ENCODE measurements at places on chromosomes 4 and X.

- DNase-seq: no peak
- no peaks in the 10 kb centered on the region for H3K4me1 ChIP-seq
- no peaks in the 10 kb centered on the region for H3K27me3 ChIP-seq
- no peak overlapping the region for H3K27ac ChIP-seq
- H3K4me3 ChIP-seq: no peak overlapping the region
- H3K36me3 ChIP-seq: no peaks in the 10 kb centered on the region
These were observed 162.7 kb upstream of the CPXCR1 start for GRCh38 chrX:88584283-88584682.

DNA sequence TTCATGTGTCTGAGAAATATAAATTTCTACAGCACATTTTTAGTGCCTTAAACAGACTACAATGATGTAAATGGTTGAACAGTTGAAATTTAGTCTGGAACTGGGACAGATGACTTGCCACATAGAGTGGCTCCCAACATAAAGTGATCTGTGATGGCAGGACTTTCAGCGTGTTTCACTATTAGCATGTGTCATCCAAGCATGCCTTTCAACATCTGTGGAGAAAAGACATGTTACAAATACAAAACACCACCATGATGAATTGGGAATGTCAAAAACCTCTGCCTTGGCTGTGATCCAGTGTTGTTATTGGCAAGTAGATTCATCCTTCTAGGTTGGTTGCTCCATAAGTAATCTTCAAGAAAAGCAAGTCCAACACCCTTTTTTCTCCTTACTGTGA, 348.7 kb downstream of the MAPK10 start:
- H3K27me3 ChIP-seq: no peaks in the 10 kb centered on the region
- DNase-seq: no peak
- peaks cover 15% of the 10 kb centered on the region for H3K4me1 ChIP-seq
- H3K36me3 ChIP-seq: no peaks in the 10 kb centered on the region
- no peak overlapping the region for H3K27ac ChIP-seq

DNA sequence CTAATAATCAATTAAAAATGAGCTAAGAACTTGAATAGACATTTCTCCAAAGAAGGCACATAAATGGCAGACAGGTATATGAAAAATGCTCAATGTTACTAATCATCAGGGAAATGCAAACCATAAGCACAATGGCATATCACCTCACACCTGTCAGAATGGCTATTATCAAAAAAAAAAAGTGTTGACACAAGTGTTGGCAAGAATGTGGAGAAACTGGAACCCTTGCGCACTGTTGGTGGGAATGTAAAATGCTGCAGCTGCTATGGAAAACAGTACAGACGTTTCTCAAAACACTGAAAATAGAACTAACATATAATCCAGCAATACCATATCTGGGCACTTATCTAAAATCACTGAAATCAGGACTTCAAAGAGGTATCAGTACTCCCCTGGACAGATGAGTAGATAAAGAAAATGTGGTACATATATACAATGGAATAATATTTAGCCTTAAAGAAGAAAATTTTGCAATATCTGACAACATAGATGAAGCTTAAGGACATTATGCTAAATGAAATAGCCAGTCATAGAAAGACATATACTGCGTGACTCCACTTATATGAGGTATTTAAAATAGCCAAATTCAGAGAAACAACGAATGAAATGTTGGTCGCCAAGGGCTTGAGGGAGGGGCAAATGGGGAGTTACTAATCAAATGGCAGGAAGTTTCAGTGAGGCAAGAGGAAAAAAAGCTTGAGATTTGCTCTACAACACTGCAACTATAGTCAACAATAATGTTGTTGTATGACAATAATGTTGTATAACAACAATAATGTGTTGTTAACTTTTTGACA, 175.5 kb downstream of the WDFY3 start:
- no peak overlapping the region for H3K27ac ChIP-seq
- no peak for DNase-seq
- H3K27me3 ChIP-seq: no peaks in the 10 kb centered on the region
- no peaks in the 10 kb centered on the region for H3K4me1 ChIP-seq
- no peaks in the 10 kb centered on the region for H3K36me3 ChIP-seq

DNA sequence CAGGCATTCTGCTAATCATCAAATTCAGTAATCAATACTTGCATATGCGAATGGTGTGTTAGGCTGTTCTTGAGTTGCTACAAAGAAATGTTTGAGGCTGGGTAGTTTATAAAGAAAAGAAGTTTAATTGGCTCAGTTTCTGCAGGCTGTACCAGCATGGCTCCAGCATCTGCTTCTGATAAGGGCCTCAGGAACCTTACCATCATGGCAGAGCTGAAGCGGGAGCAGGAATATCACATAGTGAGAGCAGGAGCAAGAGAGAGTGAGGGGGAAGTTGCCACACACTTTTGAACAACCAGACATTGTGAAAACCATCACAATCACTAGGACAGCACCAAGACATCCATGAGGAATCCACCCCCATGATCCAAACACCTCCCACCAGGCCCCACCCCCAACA, 344.7 kb upstream of the FAM241A start:
- H3K4me1 ChIP-seq: no peaks in the 10 kb centered on the region
- no peak overlapping the region for H3K27ac ChIP-seq
- no peaks in the 10 kb centered on the region for H3K27me3 ChIP-seq
- no peak for DNase-seq

GRCh38 chrX:140091125-140091886, 126.0 kb upstream of the CXorf66 start:
- DNase-seq: peak; percentile 22
- H3K27me3 ChIP-seq: peaks cover 14% of the 10 kb centered on the region
- peaks cover 8% of the 10 kb centered on the region for H3K4me1 ChIP-seq
- H3K27ac ChIP-seq: no peak overlapping the region
- no peaks in the 10 kb centered on the region for H3K36me3 ChIP-seq

DNA sequence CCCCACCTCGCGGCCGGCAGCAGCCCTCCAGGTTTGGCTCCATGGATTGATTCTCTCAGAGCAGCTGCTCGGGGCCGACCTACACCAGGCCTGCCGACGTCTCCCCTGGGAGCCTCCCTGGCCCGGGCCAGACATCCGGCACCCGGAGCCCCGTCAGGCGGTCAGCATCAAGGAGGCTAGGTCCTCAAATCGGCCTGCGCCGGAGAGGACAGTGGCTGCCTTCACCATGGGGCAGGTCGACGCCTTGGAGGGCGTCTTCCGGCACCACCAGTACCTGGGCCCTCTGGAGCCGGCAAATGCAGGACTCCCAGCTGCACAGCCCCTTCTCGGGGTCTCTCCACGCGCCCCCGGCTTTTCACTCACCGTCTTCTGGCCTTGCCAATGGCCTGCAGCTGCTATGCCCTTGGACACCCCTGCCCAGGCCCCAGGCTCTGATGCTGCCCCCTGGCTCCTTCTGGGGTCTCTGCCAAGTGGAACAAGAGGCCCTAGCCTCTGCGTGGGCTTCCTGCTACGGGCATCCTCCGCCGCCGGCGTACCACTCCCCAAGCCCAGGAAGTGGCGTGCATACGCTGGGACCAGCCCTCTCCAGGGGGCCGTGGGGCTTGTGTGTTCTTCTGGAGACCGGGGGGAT, 341.8 kb downstream of the MAGEB5 start:
- no peaks in the 10 kb centered on the region for H3K27me3 ChIP-seq
- H3K4me3 ChIP-seq: no peak overlapping the region
- no peak for DNase-seq
- no peaks in the 10 kb centered on the region for H3K4me1 ChIP-seq
- H3K27ac ChIP-seq: no peak overlapping the region
- H3K36me3 ChIP-seq: no peaks in the 10 kb centered on the region

DNA sequence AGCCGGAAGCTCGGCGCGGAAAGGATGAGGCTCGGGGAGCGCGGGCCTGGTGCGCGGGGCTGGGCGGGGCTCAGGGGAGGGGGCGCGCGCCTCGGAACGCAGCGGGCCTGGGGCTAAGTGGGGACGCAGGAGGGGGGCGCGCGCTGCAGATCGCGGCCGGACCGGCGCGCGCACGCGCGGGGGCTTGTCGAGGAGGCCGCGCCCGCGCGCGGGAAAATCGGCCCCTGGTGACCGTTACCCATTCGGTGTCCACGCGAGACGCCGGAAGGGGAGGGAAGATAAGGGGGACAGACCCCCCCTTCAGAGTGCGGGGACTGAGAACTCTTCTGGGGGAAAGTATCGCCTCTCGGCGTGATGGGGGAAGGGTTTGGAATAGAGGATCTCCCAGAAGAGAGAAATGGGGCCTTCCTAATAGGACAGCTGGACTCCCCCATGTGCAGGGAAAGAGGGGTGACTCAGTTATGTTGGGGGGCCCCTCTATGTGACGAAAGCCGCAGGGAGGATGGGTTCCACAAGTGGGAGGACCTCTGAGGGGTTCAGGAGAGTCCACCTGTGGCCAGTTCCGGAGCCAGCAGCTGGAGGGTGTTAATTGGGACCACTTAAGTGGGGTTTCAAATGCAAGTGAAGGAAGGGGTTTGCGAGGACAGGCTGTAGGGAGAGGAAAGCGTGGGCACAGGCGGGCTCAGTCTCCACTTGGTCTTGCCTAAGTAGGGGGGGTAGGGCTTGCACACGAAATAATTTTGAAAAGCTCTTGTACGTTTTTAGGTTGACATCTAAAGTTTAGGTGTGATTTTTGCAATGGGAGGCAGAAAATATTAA, 584 bp downstream of the SUV39H1 start:
- H3K27me3 ChIP-seq: no peaks in the 10 kb centered on the region
- H3K27ac ChIP-seq: peak overlapping the region; percentile 18
- H3K4me3 ChIP-seq: peak overlapping the region; percentile 63

- H3K27ac ChIP-seq: peak within 1 kb of the TSS; percentile 95
- DNase-seq: peak; percentile 81
- H3K4me3 ChIP-seq: peak within 1 kb of the TSS; percentile 81
- peaks cover 56% of the 10 kb centered on the region for H3K4me1 ChIP-seq
These were observed at the start of gene CCNG2 for GRCh38 chr4:77156912-77157858. Gene CCNG2, plus strand, starts transcription at chr4:77157207. Its CDS starts 1,326 bp downstream, at chr4:77158533.

DNA sequence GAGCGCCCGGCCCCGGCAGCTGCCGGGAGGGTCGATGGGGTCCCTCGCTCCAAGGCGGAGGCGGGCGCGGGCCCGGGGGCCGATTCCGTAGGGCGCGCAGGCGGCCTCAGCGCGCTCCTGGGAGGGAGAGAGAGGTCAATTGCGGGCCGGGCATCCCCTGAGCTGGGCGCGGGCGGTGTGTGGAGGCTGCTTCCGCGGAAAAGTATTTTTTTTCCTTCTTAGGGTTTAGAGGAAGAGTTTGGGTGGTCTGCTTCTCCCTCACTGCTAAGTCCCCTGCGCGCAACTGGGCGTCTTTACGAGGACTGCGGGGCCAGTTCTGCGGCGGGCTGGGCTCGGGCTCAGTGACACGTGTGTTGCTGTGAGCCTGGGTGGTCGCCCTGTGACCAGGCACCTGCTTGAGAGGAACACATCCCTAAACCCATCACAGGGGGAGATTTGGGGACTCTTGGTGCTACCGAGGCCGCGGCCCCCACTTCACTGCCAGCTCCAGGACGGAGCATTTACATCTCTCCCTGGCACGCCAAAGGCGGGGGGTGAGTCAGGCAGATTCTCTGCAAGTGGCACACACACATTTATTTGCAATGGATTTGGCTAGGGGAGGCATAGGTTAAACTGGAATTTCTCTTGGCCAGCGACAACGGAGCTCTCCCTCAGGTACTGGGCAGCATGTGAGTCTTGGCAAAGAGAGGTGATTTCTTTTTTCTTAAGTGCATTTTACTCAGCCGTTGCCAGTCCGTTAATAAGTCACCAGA, 151.2 kb upstream of the SLC4A4 start:
- peak overlapping the region; percentile 55 for H3K4me3 ChIP-seq
- no peak overlapping the region for H3K27ac ChIP-seq
- DNase-seq: peak; percentile 45
- peaks cover 25% of the 10 kb centered on the region for H3K27me3 ChIP-seq

GRCh38 chrX:2901367-2902036, 27.6 kb downstream of the ARSD start:
- H3K27me3 ChIP-seq: no peaks in the 10 kb centered on the region
- H3K36me3 ChIP-seq: no peaks in the 10 kb centered on the region
- H3K4me1 ChIP-seq: peaks cover 4% of the 10 kb centered on the region
- no peak for DNase-seq
- no peak overlapping the region for H3K4me3 ChIP-seq

DNA sequence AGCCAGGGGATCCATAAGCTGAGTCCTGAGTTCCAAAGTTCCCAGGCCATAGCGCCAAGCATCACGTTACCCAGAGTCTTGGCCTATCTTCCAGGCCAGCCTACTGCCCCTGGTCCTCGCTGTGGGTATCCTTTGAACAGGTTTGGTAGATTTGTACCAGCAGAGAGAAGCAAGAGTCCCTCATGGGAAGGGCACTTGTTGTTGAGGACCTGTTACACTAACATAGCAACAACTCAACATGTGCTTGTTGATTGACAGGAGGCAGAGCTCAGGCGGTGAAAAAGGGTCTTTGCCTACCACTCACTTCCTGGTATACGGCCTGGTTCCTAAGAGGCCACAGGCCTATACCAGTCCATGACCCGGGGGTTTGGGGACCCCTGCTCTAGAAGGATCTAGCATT, 138.4 kb downstream of the RASL11B start:
- no peaks in the 10 kb centered on the region for H3K36me3 ChIP-seq
- DNase-seq: no peak
- H3K4me3 ChIP-seq: no peak overlapping the region
- H3K27me3 ChIP-seq: no peaks in the 10 kb centered on the region
- H3K4me1 ChIP-seq: no peaks in the 10 kb centered on the region

- DNase-seq: no peak
- no peak overlapping the region for H3K27ac ChIP-seq
- no peaks in the 10 kb centered on the region for H3K36me3 ChIP-seq
- no peaks in the 10 kb centered on the region for H3K27me3 ChIP-seq
These were observed 1180.8 kb downstream of the FSTL5 start for GRCh38 chr4:160983035-160983434.

GRCh38 chr4:148330724-148331123, 111.5 kb downstream of the NR3C2 start:
- no peak overlapping the region for H3K4me3 ChIP-seq
- H3K36me3 ChIP-seq: no peaks in the 10 kb centered on the region
- no peaks in the 10 kb centered on the region for H3K27me3 ChIP-seq

- no peaks in the 10 kb centered on the region for H3K4me1 ChIP-seq
- no peak for DNase-seq
- H3K36me3 ChIP-seq: no peaks in the 10 kb centered on the region
- H3K4me3 ChIP-seq: no peak overlapping the region
- H3K27ac ChIP-seq: no peak overlapping the region
- H3K27me3 ChIP-seq: no peaks in the 10 kb centered on the region
These were observed 461.5 kb downstream of the FSTL5 start for GRCh38 chr4:161702287-161702686.

DNA sequence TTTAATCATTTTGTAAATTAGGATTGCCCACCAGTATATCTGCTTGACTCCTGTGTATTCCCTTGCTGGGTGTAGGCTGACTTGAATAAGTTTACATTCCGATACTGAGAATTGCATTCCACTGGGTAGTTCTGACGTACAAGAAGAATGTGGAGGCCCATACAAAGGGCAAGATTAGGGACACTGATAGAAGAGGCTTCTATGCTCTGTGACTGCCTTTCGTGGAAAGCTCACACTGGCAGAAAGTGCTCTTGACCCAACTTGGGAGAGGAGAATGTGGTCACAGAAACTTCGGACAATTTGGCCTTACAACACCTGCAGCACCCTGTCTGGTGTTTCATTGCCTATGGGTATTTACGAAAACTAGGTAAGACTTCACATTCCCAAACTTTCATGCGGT, 126.3 kb downstream of the RAPGEF2 start:
- no peaks in the 10 kb centered on the region for H3K27me3 ChIP-seq
- no peaks in the 10 kb centered on the region for H3K36me3 ChIP-seq
- no peak overlapping the region for H3K4me3 ChIP-seq
- DNase-seq: no peak
- H3K27ac ChIP-seq: no peak overlapping the region
